NT2/D1 (cell line): ENCODE measurements at places on chromosomes 5 and 9.

GRCh38 chr9:36389590-36389989, 10.5 kb downstream of the RNF38 start:
- no peak for DNase-seq

- DNase-seq, result no peak
Measured at GRCh38 chr9:98249771-98250170, 5.7 kb downstream of the TBC1D2 start.

GRCh38 chr5:142405814-142406395, 81.1 kb upstream of the SPRY4 start:
- no peak for DNase-seq

DNA sequence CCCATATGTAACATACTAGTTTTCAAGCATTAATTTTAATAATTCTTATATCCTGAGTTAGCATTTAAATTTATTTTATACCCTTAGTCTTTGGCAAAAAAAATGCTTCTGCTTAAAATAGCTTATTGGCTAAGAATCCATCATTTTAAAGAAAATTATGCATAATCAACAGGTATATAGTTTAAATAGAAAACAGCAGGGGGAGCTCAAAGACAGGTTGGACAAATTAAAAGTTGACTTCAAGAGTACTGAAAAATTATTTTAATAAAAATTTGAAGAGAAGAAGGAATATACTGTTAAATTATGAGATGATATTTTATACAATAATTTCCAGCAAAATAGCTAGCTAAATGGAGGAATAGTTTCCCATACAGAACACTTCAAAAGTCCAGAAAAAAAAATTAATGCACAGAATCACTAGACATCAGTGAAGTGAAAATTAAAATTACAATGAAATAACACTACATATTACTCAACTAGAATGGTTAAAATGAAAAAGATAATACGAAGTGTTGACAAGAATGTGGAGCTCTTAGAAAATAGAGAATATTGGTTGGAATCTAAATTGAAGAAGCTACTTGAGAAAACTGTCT, 387.1 kb downstream of the PDE4D start:
- no peak for DNase-seq

- no peak for DNase-seq
Measured at GRCh38 chr5:87243161-87243844, 24.4 kb upstream of the RASA1 start.

DNA sequence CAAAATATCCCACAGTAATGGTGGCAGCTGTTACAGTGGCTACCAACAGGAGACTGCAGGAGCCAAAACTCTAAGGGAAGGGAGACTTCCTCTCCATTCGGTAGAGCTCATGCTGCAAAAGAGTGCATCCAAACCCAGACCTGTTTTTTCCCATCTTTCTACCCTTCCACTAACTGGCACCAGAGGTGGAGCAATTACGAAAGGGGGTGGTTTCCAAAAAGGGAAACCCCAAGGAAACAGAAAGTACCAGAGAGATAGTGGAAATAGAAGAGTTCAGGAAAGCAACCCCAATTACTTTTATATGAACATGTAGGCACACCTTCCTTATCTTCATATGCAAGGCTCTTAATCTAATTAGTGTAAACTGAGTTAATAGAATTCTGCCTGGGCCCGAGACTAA, 7.3 kb upstream of the WDR41 start:
- no peak for DNase-seq

- no peak for DNase-seq
Measured at GRCh38 chr5:141835928-141836670, 42.1 kb downstream of the PCDH1 start.

GRCh38 chr9:25121811-25122210, 556.4 kb downstream of the TUSC1 start:
- no peak for DNase-seq

DNA sequence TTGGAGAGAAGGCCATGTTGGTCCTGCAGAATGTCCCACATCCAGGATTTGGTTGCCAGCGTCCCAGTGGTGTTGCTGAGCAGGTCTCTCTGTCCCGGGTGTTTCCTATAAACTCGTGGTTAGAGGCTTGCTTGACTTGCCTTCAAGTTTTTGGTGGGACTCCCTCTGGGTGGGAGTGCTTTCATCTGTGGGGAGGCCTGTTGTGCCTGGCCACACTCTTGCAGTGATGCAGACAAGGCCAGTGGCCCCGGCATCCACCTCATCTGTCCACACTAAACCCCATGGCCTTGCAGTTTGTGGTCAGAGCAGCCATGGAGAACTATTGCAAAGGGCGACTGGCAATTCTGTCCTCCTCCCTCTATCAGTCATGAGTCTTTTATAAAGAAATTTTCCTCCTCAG, 71.8 kb downstream of the PHF2 start:
- DNase-seq, result no peak

GRCh38 chr5:72407541-72407940, 87.4 kb downstream of the PTCD2 start:
- DNase-seq, result no peak

DNA sequence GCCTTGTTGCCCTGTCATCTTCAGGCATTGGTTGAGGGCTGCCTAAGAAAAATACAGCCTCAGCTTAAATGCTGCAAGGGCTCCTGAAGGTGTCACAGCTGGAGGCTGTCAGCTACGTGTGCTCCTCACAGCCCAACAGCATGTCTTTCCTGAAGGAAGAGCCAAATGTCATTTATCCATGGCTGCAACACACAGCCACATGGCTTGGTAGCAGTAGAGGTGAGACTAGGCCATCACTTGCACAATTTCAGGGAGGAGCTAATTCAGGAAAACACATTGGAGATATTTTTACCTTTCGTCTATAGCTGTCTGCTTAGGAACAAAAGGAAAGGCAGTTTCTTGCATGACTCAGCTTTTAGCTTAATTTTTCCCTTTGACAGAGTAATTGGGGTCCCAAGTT, 260.7 kb downstream of the SYK start:
- no peak for DNase-seq

GRCh38 chr5:50463047-50463446, 22.0 kb upstream of the EMB start:
- DNase-seq, result no peak

DNA sequence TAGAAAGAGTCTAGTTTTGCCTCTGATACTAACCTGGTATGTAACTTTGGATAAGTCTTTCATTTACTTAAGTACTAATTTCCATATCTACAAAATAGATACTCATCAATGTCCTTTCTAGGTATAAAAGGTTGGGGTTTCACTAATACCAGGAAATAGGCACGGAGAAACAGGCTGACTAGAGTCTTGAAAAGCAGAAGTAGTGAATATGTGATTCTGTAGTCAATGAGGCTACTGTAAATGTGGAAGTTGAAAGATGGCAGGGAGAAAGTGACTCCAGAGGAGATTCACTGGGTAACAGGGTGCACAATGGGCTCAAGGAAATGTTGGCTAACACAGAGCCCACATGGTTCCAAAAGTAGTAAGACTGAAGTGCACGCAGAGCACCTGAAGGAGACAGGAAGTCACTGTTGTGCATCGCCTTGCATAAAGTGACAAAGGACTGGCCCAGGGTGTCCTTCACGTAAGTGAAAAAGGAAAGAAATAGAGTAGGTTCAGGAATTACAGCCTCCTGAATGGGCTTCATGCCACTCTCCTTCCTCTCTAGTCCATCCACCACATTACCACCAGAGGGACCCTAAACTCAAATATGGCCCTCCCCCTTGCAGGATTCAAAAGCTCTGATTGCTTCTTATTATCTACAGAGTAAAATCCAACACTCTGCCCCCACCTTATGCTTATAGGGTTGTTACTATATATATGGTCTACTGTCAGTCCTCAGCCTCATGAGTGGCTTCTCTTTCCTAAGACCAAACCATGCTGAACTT, 288.0 kb upstream of the SMARCA2 start:
- peak; percentile 25 for DNase-seq

DNA sequence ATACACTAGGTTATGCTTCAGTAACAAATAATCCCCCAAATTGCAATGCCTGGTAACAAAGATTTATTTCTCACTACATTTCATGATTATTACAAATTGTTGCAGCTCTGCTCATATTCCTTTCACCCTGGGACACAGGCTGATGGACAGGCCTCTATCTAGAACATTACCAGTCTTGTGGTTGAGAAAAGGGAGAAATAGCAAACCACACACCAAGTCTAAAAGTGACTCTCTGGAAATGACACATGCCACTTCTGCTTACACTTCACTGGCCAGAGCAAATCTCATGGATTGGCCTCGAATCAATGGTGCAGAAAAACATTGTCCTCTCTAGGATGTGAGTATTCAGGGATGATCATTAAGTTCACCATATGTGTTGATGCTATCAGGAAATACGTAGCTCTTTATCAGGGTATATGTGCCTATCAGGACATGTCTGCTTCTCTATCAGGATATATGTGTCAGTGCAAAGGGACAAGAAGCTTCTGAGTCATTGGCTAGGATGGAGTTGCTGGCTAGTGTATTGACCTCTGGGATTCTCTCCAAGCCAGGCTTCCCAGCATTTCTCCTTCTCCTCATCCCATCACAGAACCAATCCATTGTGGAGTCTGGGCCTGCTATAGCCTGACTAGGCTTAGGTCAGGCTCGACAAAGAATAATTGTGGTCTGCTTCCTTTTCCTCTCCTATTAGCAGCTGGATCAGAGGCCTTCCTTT, 91.1 kb upstream of the CEP78 start:
- no peak for DNase-seq

DNA sequence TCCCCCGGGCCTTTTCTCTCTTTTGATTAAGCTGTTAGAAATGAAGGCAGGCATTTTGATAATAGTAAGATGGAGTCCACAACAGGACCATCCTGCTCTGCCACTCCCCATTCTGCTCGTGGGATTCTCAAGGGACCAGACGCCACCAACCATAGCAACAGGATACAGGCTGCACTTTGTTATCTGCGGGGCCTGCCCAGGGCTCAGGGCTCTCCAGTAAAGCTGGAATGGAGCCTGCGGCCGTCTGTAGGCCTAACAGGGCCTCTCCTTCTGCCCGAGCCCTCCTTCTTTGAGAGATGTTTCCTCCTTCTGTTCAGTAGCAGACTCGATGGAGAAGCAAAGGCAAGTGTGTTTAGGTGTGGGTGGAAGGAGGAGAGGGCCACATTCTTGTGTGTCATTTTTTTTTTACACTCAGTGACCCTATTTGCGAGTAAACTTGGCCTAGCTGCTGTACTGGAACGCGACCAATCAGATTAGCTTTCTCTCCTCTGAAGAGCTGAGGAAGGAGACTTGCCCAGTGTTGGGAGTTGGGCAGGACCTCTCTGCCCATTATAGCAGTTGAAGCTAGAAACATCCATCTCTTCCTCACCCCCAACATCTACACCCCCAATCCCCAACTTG, 8.9 kb upstream of the EPB41L4B start:
- DNase-seq, result no peak

- DNase-seq, result no peak
Measured at GRCh38 chr5:52869391-52869790, 81.7 kb downstream of the ITGA1 start.

GRCh38 chr5:163533223-163533622, 27.8 kb downstream of the MAT2B start:
- DNase-seq, result no peak

GRCh38 chr9:93662016-93662638, 85.7 kb downstream of the PHF2 start:
- no peak for DNase-seq

DNA sequence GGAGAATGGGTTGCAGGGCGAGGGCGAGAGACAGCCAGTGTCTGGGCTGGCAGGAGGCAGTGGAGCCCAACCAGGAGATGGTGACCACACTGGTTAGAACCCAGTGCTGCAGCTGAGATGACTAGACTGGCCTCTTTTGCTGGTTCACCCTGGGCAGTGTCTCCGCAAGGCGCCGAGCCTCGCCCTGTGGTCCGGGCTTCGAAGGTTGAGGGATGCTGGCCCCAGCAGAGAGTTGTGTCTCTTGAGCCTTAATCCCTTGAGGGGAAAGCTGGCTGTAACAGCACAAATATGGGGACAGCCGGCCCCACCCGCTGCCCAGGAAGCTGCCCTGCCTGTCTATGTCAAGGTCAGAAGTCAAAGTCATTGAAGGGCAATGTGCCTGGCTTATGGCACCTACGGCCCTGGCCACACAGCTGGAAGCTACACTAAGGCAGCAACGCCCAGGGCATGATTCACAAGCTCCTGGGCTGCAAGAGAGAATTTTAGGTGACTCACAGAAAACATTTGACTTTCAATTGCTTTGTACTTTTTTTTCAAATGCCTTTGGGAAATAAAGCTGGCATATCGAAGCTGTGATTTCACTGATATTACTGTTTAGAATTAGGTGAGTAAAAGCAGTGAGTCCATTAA, 33.3 kb downstream of the NKX2-5 start:
- DNase-seq, result no peak

DNA sequence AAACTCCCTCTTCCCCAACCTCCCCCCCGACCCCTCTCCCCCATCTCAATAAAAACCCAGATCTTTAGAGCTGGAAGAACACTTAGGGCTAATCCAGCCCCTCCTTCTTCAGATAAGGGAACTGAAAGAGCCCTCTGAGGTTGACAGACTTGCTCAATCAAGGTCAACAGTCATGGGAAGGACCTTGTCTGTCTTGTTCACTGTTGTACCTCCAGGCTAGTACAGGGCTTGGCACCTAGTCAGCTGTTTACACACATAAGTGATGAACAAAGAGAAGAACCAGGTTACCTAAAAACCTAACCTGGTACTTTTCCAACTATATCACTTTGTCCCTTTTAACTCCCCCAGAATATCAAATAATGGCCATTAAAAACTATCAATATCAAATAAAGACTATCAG, 2.4 kb downstream of the TTC39B start:
- no peak for DNase-seq

GRCh38 chr5:1330847-1331831, 13.8 kb downstream of the CLPTM1L start:
- DNase-seq, result no peak

- no peak for DNase-seq
Measured at GRCh38 chr9:130382096-130382495, 62.7 kb upstream of the ASS1 start.

GRCh38 chr5:36756848-36757247, 119.7 kb upstream of the NIPBL start:
- no peak for DNase-seq

GRCh38 chr5:134420343-134420742, 8.7 kb upstream of the CDKN2AIPNL start:
- DNase-seq, result no peak

GRCh38 chr5:132368186-132368585, 1.3 kb upstream of the SLC22A5 start:
- DNase-seq, result no peak

DNA sequence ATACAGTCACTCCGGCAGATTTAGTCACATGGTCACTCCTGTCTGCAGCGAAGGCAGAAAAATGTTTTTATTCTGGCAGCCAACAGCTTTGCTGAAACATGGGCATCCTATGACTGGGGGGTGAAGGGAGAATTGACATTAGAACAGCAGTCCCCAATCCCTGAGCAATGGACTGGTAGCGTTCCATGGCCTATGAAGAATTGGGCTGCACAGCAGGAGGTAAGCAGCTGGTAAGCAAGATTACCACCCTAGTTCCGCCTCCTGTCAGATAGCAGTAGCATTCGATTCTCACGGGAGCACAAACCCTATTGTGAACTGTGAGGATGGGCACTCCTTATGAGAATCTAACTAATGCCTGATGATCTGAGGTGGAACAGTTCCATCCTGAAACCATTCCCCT, 93.1 kb upstream of the FTMT start:
- no peak for DNase-seq

GRCh38 chr9:108905494-108905893, 28.4 kb downstream of the ELP1 start:
- no peak for DNase-seq
